ENCODE measurements at places on chromosomes 1 and 21.
A peak's percentile ranks its signal among the peaks of the same experiment; 100 is the strongest.

DNA sequence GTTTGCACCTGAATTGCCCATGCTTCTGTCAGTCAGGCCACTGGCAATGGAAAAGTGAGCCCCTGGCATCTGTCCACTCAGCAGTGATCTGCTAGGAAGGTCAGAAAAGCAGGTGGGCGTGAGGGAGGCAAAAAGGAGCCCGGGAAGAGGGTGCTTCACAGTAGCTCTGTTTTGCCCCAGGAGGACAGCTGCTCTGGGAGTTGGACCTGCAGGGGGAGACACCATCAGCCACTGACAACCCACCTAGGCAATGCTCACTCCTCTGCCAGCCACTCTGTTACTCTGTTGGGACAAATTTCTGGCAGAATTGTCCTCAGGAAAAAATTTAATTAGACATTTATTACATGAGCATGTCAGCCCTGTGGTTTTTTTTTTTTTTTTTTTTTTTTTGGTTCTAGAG, 146.4 kb downstream of the LRIG2 start:
- H3K4me1 ChIP-seq = no peaks in the 10 kb centered on the region
- DNase-seq = no peak
- no peaks in the 10 kb centered on the region for H3K36me3 ChIP-seq

DNA sequence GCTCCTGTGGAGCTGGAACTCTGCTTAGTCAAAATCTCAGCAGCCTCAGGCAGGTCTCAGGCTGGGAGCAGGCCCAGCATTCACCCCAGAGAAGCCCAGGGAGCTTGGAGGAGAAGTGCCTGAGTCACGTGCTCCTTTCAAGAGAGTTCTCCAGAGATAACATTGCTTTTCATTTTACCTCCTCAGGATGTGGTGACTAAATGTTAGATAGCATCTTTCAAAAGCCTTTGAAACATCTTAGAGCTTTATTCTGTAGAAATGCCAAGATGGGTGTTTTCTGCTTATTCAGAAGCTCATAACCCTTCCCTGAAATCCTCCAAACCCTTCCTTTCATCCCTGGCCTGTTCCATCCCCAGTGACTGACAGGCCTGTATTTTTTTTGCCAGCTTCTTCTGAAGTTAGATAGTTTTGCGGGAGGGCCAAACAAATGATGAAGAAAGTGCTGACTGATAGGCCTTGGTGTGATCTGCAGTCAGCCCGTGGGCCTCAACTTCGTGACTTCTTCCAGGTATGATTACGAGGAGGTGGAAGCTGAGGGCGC, 58.0 kb downstream of the PGM1 start:
- H3K27me3 ChIP-seq = no peaks in the 10 kb centered on the region
- H3K4me1 ChIP-seq = no peaks in the 10 kb centered on the region
- DNase-seq = no peak
- peaks cover 6% of the 10 kb centered on the region for H3K36me3 ChIP-seq
- no peak overlapping the region for H3K27ac ChIP-seq
- H3K4me3 ChIP-seq = no peak overlapping the region

- no peak overlapping the region for H3K4me3 ChIP-seq
- no peak for DNase-seq
- H3K27me3 ChIP-seq = no peaks in the 10 kb centered on the region
- no peak overlapping the region for H3K27ac ChIP-seq
Observed at GRCh38 chr21:31216206-31216605, 127.9 kb downstream of the TIAM1 start.

GRCh38 chr1:207004931-207005830, 27.4 kb downstream of the C1orf116 start:
- H3K4me3 ChIP-seq = no peak overlapping the region
- H3K27ac ChIP-seq = no peak overlapping the region
- peak; percentile 38 for DNase-seq
- no peaks in the 10 kb centered on the region for H3K4me1 ChIP-seq
- H3K36me3 ChIP-seq = no peaks in the 10 kb centered on the region

DNA sequence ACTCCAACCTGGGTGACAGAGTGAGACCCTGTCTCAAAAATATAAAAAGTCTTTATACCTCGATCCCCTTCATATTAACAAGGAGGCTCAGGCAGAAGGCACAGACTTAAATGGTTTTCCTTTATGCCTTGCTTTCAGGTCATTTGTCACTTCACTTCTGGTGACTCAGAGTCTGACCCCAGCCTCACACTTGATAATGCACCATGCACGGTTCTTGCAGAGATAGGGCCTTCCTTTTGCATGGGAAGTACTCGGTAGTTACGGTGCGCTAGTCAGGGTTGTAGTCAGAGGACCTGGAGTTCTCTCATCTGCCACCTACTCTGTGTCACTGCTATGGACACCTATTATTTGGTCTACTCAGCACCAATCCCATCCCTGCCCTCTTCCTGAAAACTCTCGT, 43.6 kb upstream of the BMP8B start:
- H3K27ac ChIP-seq = no peak overlapping the region
- no peak for DNase-seq
- no peaks in the 10 kb centered on the region for H3K27me3 ChIP-seq
- H3K4me3 ChIP-seq = no peak overlapping the region
- H3K36me3 ChIP-seq = no peaks in the 10 kb centered on the region
- H3K4me1 ChIP-seq = no peaks in the 10 kb centered on the region

GRCh38 chr1:207519505-207520399, 23.8 kb downstream of the CR1 start:
- H3K4me3 ChIP-seq = no peak overlapping the region
- DNase-seq = no peak
- no peaks in the 10 kb centered on the region for H3K27me3 ChIP-seq
- H3K36me3 ChIP-seq = no peaks in the 10 kb centered on the region
- H3K27ac ChIP-seq = no peak overlapping the region
- no peaks in the 10 kb centered on the region for H3K4me1 ChIP-seq

DNA sequence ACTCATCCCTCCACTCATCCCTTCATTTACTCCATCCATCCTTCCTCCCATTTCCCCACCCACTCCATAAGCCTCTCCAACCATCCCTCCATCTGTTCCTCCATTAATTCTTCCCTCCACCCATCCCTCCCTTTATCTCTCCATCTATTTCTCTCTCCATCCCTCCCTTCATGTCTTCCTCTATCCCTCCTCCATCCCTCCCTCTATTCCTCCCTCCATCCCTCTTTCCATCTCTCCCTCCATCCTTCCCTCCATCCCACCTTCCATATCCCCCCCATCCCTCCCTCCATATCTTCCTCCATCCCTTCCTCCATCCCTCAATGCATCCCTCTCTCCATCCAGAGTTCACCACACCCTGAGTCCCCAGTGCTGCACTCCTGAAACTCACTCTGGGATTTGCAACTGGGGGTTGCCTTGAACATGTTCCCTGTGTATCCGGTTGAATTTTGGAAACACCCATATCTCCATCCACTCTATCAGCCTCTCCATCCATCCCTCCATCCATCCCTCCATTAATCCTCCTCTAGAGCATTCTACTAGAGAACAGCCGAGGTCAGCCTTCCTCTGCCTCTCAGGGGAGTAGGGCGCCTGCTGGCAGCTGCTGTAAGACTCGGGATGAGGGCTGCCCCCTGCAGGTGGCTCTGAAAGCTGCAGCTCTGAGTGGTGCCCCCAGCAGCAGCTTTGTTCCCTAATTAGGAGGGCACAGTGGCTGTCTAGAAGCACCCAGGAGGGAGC, 39.4 kb downstream of the ABCG1 start:
- no peaks in the 10 kb centered on the region for H3K27me3 ChIP-seq
- no peaks in the 10 kb centered on the region for H3K4me1 ChIP-seq
- peak; percentile 8 for DNase-seq
- H3K36me3 ChIP-seq = no peaks in the 10 kb centered on the region
- no peak overlapping the region for H3K4me3 ChIP-seq

DNA sequence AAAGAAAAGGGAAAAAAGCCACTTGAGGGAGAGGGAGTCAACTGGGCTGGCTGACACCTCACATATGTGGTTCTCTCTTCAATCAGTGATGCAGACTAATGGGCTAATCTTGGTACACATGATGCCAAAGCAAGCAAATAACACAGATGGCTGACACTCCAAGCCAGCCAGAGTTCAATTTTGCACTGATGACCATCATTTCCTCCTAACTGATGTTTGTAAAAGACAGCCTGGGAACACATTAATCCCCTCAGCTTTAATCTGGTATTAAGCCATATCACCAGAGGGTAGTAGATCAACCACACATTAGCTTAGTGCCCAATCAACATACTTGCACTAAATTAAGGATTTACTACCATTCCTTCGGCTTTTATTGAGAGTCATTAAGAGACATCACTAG, 2.8 kb downstream of the VPS72 start:
- no peak for DNase-seq
- H3K27me3 ChIP-seq = no peaks in the 10 kb centered on the region
- H3K36me3 ChIP-seq = peaks cover 13% of the 10 kb centered on the region

DNA sequence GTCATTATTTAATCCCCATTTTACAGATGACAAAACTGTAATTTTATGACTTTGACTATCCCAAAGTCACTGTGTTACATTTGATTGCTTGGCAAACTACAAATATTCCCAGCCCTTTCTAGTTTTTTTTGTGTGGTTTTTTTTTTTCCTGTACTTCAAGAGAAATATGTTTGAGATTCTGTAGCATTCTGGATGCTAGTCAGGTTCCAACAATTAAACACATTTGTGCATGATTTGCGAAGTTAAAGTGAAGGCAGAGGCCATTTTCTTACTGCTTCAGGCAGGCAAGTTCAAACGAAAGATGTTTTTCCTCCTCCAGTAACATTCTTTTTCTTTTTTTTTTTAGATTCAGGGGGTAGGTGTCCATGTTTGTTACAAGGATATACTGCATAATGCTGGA, 107.9 kb upstream of the SERTAD4 start:
- H3K4me3 ChIP-seq = no peak overlapping the region
- no peak for DNase-seq
- H3K36me3 ChIP-seq = no peaks in the 10 kb centered on the region
- H3K27ac ChIP-seq = no peak overlapping the region

DNA sequence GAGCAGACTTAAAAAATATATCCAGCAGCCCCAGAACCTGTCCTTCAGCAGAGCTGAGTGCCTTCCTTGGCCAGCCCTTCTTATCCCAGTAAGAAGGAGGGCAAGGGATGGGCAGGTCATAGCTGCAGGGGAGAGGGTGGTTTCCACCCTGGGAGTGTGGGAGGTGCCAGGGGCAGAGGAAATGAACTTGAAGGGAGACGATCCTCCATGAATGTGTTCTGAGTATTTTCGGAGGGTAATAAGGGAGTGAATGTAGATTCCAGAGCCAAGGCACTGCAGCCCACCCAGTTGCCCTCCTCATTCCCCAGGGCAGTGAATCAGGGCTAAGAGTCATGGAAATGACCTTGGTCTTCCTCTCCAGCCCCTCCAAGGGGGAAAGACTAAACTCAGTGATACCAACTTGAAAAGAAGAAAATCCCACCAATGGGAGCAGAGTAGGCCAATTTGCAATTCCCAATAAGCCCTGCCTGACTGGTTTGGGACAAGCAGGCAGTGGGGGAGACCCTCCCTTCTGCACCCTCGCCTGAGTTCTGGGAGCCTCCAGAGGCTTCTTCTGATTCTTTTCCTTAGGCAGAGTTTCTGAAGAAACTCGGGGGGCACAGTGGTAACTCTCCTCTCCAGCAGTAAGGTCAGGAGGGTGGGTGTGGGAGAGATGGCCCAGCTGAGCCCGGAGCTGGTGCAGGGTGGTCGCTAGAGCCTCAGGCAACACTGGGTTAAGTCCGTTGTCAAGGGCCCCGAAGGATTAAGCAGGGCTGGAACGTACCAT, 4.2 kb downstream of the MYOG start:
- DNase-seq = no peak
- H3K4me3 ChIP-seq = no peak overlapping the region
- no peak overlapping the region for H3K27ac ChIP-seq
- H3K4me1 ChIP-seq = no peaks in the 10 kb centered on the region
- H3K27me3 ChIP-seq = no peaks in the 10 kb centered on the region
- no peaks in the 10 kb centered on the region for H3K36me3 ChIP-seq

DNA sequence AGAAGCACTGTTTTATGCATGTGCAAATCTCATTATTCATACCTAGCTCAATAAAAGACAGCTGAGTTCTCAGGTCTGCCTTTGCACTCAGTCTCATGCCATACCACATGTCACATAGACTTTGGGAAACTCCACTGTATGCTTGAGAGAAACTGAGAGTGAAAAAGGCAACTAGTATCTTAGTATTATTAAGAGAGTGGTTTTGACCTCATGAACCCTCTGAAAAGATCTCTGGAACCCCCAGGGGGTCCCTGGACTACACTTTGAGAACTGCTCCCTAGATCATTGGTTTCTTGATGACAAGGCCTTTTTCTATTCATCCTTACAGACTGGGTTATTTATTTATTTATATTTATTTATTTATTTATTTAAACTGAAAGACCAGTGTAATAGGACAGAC, 3.7 kb upstream of the RHEX start:
- H3K4me3 ChIP-seq = no peak overlapping the region
- H3K27ac ChIP-seq = no peak overlapping the region
- H3K4me1 ChIP-seq = no peaks in the 10 kb centered on the region
- DNase-seq = no peak

GRCh38 chr1:240976685-240977084, 364.7 kb upstream of the GREM2 start:
- no peaks in the 10 kb centered on the region for H3K27me3 ChIP-seq
- H3K27ac ChIP-seq = no peak overlapping the region
- no peak overlapping the region for H3K4me3 ChIP-seq
- no peak for DNase-seq
- H3K36me3 ChIP-seq = no peaks in the 10 kb centered on the region

- peaks cover 2% of the 10 kb centered on the region for H3K27me3 ChIP-seq
- no peak for DNase-seq
- H3K36me3 ChIP-seq = no peaks in the 10 kb centered on the region
Observed at GRCh38 chr1:89781494-89782126, 39.2 kb upstream of the LRRC8D start.

DNA sequence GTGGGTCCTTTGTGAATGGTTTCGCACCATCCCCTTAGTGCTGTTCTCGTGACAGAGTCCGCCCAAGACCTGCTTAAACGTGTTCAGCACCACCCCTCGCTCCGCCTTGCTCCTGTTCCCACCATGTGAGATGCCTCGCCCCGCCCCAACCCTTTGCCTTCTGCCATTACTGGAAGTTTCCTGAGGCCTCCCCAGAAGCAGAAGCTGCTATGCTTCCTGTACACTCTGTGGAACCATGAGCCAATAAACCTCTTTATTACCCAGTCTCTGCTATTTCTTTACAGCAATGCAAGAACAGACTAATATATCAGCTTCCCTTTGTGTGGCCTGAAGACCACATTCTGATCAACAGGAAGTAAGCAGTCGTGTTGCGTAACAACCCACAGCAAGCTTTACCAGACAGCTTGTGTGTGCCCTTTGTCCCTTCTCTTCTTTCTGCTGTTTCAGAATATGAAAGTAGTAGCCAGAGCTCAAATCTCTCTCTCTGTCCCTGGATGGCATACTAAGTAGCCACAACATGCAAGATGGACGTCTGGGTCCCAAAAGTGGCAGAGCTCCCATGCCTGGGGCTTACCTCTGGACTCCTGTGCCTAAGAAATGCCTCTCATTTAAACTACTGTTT, 14.1 kb downstream of the HENMT1 start:
- H3K4me1 ChIP-seq = no peaks in the 10 kb centered on the region
- H3K4me3 ChIP-seq = no peak overlapping the region
- H3K27me3 ChIP-seq = no peaks in the 10 kb centered on the region
- H3K36me3 ChIP-seq = no peaks in the 10 kb centered on the region

- no peak overlapping the region for H3K27ac ChIP-seq
- no peaks in the 10 kb centered on the region for H3K36me3 ChIP-seq
- H3K4me3 ChIP-seq = no peak overlapping the region
- H3K27me3 ChIP-seq = no peaks in the 10 kb centered on the region
- no peak for DNase-seq
- H3K4me1 ChIP-seq = no peaks in the 10 kb centered on the region
Observed at GRCh38 chr21:34034369-34035014, 38.9 kb upstream of the MRPS6 start.

GRCh38 chr1:165532053-165532452, 11.7 kb upstream of the LRRC52 start:
- DNase-seq = no peak
- H3K4me1 ChIP-seq = no peaks in the 10 kb centered on the region
- H3K4me3 ChIP-seq = no peak overlapping the region
- H3K27ac ChIP-seq = no peak overlapping the region
- peaks cover 9% of the 10 kb centered on the region for H3K27me3 ChIP-seq
